Aorta (tissue), 5 donors: ENCODE measurements at places on chromosomes 5 and 9. TPM values are rescaled to one million over a fixed set of nuclear protein-coding genes. Genes with fewer than 3 reads are reported as not detected.

The MTMR12 gene
- total RNA-seq, result 37.8 TPM

The FBP2 gene
- total RNA-seq, result not detected

The MIGA2 gene
- total RNA-seq, result 21.8 TPM

The TSLP gene
- 2.5 TPM for total RNA-seq

The BDP1 gene
- total RNA-seq, result 32.2 TPM

The CDHR2 gene
- not detected for total RNA-seq

The TMEM203 gene
- total RNA-seq, result 25.7 TPM

The RANBP17 gene
- 13.6 TPM for total RNA-seq

The DNAI1 gene
- not detected for total RNA-seq

The VCP gene
- 187 TPM for total RNA-seq

The DRD1 gene
- 0.62 TPM for total RNA-seq

The HMGCS1 gene
- total RNA-seq, result 57.9 TPM

The TIMD4 gene
- 0.65 TPM for total RNA-seq

The NDST1 gene
- total RNA-seq, result 74.0 TPM
